Activated T-cell treated with anti-CD3 and anti-CD28 coated beads, Interleukin-2, amount 50 U/mL, for 24 hours (primary cell): ENCODE measurements at places on chromosomes 12 and 14.

- DNase-seq, result no peak
Measured at GRCh38 chr12:68381476-68382219, 49.5 kb upstream of the MDM1 start.

DNA sequence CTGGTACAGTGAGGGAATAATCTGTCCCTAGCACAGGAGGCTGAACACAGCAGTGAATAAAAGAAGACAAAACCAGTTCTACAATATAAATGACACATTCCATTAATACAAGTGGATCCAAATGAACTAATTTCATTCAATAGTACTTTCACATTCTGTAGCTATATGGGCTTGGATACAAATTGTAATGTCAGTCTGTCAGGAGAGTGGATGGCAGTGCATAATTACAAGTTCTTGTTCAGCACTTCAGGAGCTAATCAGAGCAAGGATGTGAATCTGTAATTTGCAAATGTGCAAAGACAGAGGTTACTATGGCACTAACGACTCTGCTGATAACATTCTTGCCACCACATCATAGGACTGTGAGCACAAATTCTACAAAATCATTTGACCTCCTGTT, 697.9 kb downstream of the DIO2 start:
- DNase-seq, result no peak

- DNase-seq, result no peak
Measured at GRCh38 chr14:41378526-41378925, 228.2 kb upstream of the LRFN5 start.

- DNase-seq, result no peak
Measured at GRCh38 chr12:112401903-112402498, 7.4 kb downstream of the RPL6 start.

DNA sequence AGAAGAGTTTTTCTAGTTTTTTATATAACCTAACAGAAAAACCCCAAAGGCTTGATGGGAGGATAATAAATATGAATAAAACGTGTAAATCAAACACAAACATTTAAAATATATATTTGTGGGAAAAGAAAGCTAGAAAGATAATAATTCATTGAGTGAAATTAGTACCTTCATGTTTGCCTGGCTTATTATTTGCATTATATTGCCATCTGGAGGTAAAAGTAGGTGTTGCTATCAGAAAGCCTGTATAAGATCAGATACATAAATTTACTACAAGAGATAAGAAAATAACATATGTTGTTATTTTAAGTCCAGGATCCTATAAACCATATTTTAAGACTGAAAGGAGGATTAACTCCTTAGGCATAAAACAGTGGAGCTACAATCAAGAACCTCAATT, 77.7 kb downstream of the NTS start:
- no peak for DNase-seq

- no peak for DNase-seq
Measured at GRCh38 chr12:96473394-96474093, 15.8 kb upstream of the CFAP54 start.
